Activated naive CD4-positive, alpha-beta T cell (primary cell): ENCODE measurements at places on chromosomes 3 and 15.
A peak's percentile ranks its signal among the peaks of the same experiment; 100 is the strongest.

GRCh38 chr3:11514191-11514821 lies 129.4 kb downstream of the VGLL4 start:
- no peak for DNase-seq

DNA sequence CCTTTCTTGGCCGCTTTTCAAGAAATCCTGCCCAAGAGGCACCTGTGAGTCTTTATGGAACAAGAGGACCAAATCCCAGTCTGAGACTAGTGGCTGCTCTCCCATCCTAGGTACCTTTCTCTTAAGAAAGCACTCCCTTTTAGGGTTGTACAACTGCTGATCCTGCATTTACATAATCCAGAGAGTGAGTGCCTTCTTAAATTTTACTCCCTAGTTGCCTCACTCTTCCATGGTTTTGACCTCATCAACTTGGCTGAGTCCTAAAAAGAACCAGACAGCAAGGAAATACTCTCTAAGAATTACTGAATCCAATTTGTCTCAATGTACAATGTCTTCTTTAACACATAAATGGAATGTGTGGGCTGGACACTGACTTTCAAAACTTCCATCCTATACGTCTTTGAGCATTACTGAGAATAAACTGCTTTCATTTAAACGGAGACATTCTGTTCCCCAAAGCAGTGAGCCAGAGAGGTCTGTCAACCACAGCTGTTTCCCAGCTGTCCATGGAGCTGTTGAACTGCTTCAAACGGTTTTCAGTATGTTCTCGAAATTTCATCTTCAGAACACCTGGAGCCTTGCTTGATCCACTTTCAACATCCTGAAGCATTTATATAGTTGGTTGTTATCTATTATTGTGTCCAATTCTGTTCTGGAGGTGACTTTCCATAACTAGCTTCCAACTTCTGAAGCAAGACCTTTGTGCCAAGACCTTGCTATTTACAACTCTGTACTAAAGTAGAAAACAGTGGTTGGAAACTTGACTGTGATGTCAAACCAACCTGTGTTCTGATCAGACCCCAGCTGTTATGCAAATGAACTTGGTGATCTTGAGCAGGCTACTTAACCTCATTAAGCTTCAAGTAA lies 179.1 kb downstream of the SLC9A9 start:
- DNase-seq, result no peak

GRCh38 chr3:5277612-5278236 lies 90.2 kb downstream of the EDEM1 start:
- no peak for DNase-seq

- no peak for DNase-seq
Measured at GRCh38 chr3:130669740-130670139, 76.9 kb downstream of the PIK3R4 start.

- DNase-seq, result no peak
Measured at GRCh38 chr15:41115161-41115651, 874 bp downstream of the INO80 start.

DNA sequence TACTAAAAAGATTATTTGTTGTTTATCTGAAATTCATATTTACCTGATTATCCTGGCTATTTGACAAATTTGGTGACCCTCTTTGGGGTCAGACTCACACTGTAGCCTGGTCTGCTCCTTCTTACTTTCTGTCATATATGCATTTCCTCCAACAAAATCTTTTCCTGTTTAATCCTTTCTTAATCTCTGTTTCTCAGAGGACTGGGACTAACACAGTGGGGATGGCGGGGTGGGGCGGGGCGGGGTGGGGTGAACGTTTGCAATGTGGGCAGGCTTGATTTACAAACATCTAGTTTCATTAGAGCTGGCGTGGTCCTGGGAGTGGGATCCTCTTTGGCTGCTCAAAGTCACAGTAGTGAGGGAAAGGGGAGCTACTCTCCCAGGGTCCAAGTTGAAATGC lies 35.3 kb upstream of the CDCP1 start:
- no peak for DNase-seq

- DNase-seq, result no peak
Measured at GRCh38 chr3:177281292-177282118, 84.2 kb upstream of the TBL1XR1 start.

DNA sequence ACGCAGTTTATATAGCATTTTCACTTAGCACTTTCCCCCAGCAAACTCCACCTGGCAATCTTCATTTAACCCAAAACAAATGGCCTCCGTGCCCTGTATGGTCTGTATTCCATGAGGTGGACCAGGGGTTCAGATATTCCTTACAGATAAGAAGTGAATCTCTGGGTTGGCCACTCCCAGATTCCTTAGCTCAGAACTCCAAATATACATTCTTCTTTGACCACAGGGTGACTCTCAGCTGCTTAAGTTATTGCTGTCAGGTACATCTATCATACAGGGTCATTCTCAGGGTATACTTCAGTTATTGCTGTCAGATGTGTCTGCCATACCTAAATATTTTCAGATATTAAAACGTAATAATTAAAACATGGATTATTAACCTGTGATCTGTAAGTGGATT lies 229.8 kb downstream of the TBL1XR1 start:
- DNase-seq, result no peak

- DNase-seq, result no peak
Measured at GRCh38 chr3:39965461-39965860, 156.1 kb downstream of the MYRIP start.

DNA sequence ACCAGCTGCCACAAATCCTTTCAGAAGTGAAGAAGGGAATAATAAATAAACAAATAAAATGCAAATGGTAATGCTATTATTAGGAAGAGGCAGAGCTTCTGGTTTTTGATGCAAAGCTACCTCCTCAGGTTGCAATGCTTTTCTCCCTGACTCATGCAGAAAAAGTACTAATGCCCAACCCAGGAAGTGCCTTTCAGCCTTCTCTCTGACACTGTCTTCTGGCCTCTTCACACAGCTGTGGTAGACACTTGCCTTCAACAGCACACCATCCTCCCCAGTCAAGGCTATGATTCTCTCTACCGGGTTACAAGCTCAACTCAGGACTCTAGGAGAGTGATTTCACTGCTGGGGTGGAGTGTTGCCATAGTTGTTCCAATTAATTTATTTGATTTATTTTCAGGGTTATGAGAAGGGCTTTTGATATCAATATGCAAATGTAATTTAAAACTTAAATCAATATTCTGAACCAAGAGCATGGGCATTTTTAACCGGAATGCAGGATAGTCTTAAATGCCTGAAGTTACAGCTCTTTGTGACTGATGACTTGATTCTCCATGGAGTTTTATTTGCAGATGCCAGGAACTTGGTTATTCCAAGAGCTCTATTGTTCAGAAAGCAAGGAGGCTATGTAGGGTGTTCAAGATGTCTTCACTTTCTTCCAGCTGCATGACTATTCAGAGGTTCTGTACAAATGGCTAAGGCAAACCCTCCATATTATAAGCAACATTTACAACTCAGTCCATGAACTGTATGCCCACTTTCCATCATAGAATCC lies 27.1 kb upstream of the GALNT15 start:
- DNase-seq, result no peak

GRCh38 chr15:53759411-53759931 lies at the start of gene WDR72:
TSS of gene WDR72 (minus strand) at chr15:53759663. CDS start at chr15:53733149, 26,514 bp downstream.
- DNase-seq, result no peak

- peak; percentile 13 for DNase-seq
Measured at GRCh38 chr3:112333381-112334317, 693 bp downstream of the CD200 start.

DNA sequence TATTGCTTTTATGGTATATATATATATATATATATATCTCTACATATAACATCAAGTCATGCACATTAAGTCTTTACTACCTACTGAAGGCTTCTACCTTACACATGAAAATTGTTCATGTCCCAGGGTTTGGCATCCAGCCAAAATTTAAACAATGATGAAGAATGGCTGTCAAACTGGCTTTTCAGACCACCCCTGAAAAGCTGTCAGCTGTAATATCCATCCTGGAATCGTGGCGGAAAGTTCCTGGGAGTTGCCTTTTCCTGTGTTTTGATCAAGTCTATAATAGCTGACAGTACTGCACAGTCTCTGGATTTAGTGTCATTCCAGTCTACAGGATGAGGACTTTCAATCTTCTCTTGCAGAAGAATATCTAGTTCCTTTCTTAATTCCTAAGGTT lies 48.3 kb downstream of the DHX36 start:
- DNase-seq, result no peak

DNA sequence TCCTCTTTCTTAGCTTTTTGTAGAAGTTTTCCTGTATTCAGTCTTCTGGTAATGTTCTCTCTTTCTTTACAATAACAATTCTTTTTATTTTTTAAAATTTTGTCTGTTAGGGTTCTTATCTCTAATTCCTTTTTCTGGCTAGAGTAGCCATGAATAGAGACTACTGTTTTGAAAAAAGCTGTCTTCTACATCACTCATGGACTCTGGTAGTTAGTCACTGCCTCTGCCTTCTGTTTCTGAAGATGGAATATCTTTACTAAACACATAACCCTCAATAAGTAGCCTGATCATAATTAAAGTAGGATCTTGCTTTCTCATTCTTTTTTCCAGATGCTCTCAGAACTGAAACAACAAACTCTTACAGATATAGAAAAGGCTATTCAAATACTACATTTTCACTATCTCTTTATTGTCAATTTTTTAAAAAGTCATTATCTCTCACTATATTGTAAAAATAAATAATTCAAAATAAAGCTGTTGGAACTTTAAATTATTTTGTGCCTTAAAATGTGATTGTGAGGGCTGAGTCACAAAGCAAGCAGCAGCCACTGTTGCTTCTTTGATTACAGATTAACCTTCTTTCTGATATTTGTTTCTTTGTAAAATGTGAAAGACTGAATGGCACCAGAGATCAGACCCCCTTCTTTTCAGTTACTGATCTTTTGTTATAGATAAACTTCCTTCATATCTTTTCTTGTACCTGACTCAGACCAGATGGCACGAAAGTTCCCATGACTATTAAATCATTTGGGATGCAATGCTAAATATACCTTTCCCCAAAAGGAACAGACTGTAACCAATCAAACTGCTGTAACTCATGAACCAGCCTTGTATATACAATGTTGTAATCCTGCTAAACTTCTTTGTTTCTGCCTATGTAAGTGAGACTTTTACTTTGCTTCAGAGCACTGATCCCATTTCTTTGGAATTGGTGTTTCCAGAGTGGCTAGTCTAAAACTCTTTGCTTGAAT lies 1159.5 kb downstream of the IGSF11 start:
- DNase-seq, result no peak

DNA sequence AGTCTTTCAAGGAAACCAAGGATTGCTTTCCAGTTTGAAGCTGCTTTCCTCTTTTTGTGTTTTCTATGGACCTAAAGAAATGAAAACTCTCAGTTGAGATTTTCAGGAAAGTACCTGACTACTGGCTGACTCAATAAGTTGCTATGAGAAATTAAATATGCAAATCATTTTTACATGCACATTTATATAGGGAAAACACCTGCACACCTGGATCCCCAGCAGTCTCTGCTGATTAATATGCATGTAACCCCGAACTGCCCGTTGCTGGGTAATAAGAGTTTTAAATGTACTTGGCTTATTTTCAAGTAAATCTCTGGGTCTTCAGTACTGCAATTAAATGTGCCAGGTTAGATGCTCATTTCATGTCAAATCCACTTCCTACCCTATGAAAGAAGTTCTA lies 77.2 kb downstream of the KBTBD8 start:
- DNase-seq, result no peak

GRCh38 chr3:184911570-184911969 lies 99.6 kb downstream of the VPS8 start:
- DNase-seq, result no peak

- no peak for DNase-seq
Measured at GRCh38 chr3:13357074-13357473, 63.0 kb downstream of the NUP210 start.

GRCh38 chr3:123489400-123490004 lies 40.6 kb upstream of the ADCY5 start:
- DNase-seq, result peak; percentile 9

DNA sequence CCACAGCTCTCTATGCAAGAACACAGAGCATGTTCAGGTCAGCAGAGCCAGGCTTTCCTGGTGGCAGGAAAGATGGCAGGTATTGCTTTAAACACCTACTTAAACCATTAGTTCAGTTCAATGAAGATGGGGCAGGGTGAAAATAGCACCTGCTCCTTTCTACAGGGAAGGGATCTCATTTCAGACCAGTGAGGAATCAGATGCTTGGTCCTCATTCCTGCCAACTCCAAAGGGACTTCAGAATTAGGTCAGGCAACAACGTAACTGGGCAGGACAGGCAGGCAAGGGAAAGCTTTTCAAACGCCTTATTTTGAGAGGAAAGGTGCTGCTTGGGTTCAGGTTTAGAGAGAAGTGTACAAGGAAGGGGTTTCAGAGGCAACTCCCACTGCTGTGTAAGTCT lies 12.6 kb upstream of the RPS17 start:
- no peak for DNase-seq

DNA sequence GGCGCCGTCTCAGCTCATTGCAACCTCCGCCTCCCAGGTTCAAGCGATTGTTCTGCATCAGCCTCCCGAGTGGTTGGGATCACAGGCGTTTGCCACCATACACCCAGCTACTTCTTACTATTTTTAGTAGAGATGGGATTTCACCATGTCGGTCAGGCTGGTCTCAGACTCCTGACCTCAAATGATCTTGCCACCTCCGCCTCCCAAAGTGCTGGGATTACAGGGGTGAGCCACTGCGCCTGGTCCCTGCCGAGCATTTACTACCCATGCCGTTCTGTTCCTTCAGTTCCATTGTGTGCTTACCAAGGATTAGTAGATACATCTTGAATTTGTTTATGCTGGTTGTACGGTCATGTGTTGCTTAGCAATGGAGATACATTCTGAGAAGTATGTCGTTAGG lies 10.3 kb downstream of the CHD2 start:
- no peak for DNase-seq

DNA sequence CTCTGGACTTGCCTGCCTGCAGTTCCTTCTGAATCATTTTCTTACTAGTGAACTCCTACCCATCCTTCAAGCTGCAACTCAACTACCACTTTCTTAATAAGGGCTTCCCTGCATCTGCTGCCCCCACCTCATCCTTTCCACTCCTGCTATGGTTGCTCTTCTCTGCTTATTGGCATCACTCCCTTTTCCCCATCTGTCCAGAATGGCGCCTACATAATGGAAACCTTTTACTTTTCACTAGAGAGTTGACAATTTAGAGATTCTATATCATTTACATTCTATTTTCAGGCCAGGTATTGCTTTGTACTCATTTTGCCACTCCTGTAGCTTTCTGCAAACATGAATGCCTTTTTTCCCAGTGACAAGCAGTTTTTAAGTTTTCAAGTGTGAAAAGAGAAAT lies 1.9 kb upstream of the EPHA3 start:
- no peak for DNase-seq

DNA sequence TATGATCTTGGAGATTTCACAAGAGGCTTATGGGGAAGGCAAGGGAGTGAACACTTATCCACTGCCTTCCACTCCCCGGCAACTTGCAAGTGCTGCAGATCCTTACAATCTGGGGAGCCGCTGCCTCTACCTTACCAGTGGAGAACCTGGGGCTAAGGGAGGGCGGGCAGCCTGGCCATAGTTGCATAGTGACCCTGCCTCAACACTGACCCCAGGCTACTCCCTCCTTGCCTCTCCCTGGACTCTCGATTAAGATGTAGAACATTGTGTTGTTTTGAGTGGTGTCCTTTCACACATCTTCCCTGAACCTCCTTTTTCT lies 30.6 kb downstream of the SLC6A11 start:
- no peak for DNase-seq
